ENCODE measurements at places on chromosomes 2 and 18.

DNA sequence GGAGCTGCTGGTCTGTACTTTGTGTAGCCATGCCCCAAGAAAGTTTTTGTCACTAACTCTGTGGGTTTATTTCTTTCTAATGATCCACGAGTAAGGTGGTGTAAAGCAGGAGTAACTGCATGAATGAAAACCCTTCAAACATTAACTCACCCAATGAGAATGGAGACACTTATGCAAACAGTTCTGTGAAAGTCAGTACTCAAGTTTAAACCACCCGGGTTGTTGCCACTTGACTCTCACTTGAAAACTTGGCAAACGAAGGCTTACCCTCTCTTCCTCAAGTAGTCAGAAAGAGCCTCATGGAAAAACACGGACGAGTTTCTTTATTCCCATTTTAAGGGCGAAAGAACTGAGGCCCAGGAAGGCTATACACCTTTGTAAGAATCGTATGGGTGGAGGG lies 117.5 kb downstream of the MMADHC start:
- DNase-seq: no peak

DNA sequence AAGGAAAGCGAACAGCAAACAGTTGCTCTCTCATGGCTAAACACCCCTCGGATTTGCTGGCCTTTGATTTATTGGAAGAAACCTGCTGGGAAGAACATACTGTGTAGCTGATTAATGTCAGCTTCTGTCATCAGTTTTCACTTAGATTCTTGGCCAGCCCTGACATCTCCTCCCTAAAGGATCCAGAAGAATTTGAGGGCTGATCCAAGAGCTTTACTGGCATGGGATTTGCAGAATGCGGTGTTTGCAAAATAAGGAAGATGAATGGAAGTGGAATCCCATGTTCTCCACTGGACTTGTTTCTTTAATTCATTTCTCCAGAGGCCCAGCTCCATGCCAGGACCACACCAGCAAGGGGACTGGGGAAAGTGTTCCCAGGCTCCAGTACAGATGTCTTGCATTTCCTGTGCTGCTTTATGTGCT lies 80.5 kb downstream of the RDH14 start:
- no peak for DNase-seq

- DNase-seq: no peak
These were observed 1.2 kb downstream of the ATG9A start for GRCh38 chr2:219228041-219228910.

DNA sequence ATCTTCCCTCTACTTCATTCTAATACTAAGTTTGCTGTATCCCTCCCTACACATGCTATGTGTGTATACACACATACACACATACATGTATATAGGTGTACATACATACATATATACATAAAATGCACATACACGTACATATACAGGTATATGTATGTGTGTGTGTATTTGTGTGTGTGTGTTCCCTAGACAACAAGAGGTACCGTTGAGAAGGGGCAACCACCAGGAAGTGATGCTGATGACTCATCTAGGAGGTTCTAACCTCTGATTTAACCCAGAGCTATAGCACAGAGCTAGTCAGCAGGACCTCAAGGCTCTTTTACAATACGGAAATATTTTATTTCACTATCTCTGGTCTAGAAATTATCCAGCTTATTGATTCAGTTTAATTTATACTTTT lies 139.2 kb downstream of the LAMA3 start:
- peak; percentile 97 for DNase-seq

- DNase-seq: no peak
These were observed 250.5 kb downstream of the SLC8A1 start for GRCh38 chr2:40201425-40201824.

GRCh38 chr2:215583881-215584280 lies 148.0 kb upstream of the FN1 start:
- DNase-seq: no peak

GRCh38 chr2:72080286-72081145 lies 67.1 kb downstream of the CYP26B1 start:
- DNase-seq: no peak

DNA sequence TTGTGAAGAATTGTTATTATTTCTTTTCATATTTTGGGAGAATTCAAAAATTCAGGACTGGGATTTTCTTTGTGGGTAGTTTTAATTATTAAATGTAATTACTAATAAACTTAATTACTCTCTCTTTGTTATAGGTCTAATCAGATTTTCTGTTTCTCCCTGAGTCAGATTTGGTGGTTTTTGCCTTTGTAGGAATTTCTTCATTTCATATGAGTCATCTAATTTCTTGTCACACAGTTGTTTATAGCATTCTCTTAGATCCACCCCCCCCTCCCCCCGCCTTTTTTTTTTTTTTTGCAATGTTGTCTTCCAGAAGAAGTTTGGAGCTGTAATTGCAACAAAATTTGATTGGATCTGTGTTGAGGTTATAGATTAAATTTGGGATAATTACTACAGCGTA lies 26.0 kb upstream of the GALR1 start:
- DNase-seq: no peak

DNA sequence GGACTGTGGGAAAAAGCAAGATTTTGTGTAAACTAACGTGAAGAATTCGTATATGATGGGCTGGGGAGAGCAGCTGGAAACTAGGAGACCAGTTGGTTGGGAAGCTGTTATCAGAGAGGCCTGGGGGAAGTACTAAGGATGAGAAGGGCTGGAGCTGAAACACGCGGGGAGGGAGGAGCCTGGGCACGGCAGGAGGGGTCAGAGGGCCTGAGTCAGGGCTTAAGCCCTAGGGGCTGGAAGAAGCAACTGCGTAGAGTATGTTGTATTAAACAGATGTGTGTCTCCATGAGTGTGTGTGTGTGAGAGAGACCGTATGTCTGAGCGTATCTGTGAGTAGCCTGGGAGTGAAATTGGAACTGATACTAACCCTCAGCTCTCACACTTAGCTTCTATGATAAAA lies 8.4 kb downstream of the POMC start:
- DNase-seq: no peak

DNA sequence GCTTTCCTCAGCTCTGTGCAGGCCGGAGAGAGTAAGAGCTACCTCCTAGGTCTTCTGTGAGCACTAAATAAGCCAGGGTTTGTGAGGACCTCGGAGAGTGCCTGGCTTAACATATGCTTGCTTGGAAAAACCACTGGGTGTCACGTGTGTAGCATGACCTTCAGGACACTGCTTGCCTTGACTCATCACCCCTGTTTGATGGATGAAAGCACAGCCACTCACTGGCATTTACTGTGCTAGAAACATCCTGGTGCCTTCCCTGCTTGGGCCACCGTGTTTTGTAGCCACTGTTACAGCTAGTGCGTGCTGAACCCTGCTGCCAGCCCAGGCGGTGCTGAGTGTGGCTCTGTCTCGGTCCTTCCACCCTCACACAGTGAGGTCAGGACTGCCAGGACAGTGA lies 34.8 kb upstream of the ITM2C start:
- DNase-seq: no peak

- peak; percentile 65 for DNase-seq
These were observed 229.2 kb downstream of the LDLRAD4 start for GRCh38 chr18:13447621-13448334.

GRCh38 chr2:109562421-109562820 lies 51.3 kb downstream of the SEPTIN10 start:
- peak; percentile 92 for DNase-seq

- DNase-seq: no peak
These were observed 210.6 kb upstream of the EPAS1 start for GRCh38 chr2:46086578-46087070.

- no peak for DNase-seq
These were observed 31.9 kb upstream of the TFPI start for GRCh38 chr2:187586011-187586641.

DNA sequence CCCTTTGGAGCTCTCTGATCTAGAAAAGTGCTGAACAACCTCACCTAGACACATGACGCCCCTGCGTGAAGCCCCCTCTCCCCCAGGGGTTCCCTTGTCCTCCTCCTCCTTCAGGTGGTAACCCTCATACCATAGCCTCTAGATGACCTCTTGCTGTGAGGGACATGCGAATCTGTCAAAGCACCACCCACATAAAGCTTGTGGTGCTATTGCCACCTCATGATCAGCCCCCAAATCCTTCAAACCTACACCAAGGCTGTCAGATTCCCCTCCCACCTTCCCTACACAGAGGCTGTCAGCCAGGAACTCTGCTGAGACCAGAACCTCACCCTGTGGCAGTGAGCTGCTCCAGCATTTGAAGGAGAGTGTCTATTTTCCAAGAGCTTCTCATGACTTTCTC lies 43.1 kb upstream of the TEX51 start:
- no peak for DNase-seq

GRCh38 chr2:66030553-66030952 lies 404.4 kb upstream of the MEIS1 start:
- DNase-seq: no peak

DNA sequence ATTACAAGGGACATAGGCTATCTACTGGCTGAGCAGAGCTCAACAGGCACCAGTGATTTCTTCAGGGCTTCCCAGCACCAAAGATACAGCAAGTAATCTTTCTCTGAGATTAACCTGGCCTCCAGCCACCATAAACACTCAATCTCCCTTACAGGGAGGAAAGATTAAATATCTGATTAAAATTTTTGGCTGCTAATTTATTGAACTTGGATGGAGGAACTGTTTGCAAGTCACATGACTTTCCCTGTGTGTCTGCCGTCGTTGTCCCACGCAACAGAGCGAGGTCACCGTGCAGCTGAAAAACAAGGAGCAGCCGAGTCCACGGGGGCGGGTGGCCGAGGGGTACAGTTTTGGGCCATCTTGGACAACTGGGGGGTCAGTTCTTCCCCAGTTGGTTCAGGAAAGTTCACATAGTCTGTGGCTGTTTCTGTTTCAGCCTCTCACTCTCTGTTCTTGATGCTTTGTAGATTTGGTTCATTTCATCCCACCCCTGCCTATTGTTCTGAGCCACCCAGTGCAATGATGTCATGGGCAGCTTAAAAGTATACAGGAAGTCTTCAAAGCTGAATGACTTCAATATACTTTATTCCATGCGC lies 186.8 kb upstream of the CTAGE1 start:
- DNase-seq: no peak

- DNase-seq: no peak
These were observed 84.7 kb downstream of the ASAP2 start for GRCh38 chr2:9291331-9291730.

DNA sequence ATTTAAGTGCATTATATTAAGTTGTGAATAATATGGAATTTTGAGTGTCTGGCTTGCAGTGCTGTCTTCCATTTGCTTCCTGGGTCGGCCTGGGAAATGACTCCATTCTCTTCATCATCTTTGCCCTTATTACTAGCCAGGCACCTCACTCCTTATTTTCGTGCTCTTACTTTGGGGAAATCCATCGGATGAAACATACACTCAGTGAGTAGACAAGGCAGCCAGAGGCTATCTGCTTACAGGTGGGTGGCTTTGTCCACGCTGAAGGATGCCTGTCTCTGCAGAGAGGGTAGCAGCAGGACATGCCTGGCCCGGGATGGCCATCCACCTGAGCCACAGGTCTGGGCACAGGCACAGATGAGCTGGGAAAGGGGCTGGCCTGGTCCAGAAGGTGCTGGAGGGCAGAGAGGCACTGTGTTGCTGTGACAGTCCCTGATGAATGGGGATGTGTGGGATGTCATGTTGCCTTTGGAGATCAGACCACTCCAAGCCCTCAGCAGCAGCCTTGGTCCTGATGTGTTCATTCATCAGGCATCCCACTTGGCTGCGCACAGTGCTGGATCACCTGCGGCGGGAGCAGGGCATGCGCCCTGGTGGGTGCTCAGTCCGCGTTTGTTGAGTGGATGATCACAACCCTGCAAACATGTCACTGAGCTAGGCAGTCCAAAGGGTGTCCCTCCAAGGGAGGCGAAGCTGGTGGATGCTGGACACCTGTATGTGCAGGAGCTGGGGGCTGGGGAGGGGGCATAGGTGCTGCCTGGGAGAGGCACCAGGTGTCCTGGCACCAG lies 236.0 kb downstream of the LDLRAD4 start:
- no peak for DNase-seq

DNA sequence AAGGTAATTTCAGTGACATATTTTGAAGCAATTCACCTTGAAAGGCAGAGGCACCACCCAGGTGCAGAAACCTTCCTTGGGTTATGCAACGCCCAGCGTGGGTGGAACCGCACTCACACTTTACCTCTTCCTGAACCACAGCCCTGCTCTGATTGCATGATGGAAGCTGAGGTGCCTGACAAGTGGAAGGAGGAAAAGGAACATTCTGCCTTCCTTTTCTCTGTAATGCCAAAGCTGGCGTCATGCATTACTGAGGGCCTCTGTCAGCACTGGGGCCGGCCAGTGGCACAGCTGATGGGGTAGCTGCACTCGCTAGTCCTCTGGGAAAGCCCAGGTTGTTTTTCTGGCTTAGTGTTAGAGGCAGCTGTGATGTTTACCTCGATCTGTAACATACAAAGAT lies 266.5 kb downstream of the NEDD4L start:
- peak; percentile 22 for DNase-seq

DNA sequence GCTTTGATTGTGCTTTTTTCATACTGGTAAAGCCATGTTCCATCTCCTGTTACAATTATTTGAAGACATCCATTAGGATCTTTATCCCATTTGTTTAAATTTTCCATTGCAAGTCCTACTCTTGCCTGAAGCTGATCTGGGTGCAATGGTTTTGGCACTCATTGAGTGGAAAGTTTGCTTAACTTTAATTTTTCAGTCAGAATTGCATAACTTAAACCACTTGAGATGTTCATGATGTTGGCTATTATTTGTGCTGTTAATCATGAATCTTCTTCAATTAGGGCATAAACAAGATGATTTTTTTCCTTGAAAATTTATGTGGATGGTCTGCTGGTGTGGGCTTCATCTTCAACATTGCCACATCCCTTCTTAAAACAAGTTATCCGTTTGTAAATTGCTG lies 180.1 kb downstream of the ST6GAL2 start:
- DNase-seq: no peak

DNA sequence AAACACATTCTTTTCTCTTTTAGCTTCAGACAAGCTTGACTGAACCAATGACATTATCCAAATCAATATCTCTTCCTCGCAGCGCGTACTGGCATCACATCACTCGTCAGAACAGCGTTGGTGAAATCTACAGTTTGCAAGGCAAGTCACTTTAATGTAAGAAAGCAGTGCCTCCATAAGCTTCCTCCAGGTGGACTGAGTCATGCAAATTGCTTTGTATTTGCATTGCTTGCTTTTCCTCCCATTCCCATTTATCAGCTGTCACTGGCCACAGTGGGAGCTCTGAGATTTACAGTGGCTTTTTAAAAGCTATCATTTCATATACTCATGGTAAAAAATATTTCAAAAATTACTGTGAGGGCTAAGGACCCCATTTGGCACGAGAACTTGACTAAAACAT lies 189.9 kb downstream of the CD226 start:
- DNase-seq: no peak

DNA sequence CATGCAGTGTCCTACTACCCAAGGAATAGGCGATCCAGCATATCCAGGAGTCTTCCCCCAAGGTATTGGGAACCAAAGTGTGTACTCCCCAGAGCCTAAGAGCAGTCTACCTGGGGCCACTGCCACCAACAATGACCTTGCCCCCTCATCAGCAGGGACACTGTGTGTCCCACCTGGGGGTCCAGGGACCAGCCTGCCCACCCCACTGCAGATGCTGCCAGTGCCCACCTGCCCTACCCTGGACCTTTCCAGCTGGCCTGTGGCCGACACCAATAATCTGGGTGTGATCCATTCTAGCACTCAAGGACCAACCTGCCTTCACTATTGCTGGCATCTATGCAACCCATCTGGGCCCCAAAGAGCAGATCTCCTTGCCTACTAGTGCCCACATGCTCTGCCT lies 32.2 kb downstream of the DNAH7 start:
- no peak for DNase-seq

GRCh38 chr2:143463719-143464118 lies 334.5 kb downstream of the ARHGAP15 start:
- DNase-seq: no peak
